ENCODE measurements at places on chromosomes 7 and 10.
A peak's percentile ranks its signal among the peaks of the same experiment; 100 is the strongest.

GRCh38 chr7:129343099-129343700 lies 91.0 kb upstream of the STRIP2 start:
- no peaks in the 10 kb centered on the region for H3K27me3 ChIP-seq
- no peak overlapping the region for H3K4me3 ChIP-seq
- no peak overlapping the region for H3K27ac ChIP-seq
- peak; percentile 47 for DNase-seq
- H3K36me3 ChIP-seq = no peaks in the 10 kb centered on the region

DNA sequence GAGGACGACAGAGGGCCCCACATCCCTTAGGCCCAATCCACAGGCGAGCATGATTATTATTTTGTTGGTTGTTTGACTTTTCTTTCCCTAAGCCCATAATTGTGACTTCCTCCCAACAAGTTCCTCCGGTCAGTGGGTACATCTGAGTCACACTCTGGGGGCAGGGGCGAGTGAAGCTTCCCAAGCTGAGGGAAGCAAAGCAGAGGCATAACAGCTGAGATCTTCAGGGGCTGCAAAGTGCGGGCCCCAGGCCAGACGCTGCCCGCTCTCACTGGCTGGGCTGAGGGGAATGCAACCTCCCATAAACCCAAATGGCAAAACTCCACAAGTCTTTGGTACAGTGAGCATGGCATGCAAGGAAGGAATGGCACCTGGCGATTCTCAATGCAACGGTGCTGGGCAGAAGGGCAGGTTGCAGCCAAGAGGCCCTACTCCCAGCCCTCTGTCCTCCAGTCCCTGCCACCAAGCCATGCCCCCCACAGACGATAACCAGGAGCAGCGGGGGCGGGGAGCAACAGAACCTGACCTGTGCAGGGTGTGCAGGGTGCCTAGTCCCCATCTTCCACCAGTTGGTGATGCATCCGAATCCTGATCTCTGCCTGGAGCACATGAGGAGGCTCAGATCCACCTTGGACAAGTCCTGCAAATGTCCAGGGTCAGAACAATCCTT lies 25.3 kb downstream of the TNS3 start:
- peak overlapping the region; percentile 91 for H3K27ac ChIP-seq
- no peak overlapping the region for H3K4me3 ChIP-seq
- H3K36me3 ChIP-seq = peaks cover 30% of the 10 kb centered on the region
- H3K27me3 ChIP-seq = no peaks in the 10 kb centered on the region
- DNase-seq = no peak
- peaks cover 63% of the 10 kb centered on the region for H3K4me1 ChIP-seq

DNA sequence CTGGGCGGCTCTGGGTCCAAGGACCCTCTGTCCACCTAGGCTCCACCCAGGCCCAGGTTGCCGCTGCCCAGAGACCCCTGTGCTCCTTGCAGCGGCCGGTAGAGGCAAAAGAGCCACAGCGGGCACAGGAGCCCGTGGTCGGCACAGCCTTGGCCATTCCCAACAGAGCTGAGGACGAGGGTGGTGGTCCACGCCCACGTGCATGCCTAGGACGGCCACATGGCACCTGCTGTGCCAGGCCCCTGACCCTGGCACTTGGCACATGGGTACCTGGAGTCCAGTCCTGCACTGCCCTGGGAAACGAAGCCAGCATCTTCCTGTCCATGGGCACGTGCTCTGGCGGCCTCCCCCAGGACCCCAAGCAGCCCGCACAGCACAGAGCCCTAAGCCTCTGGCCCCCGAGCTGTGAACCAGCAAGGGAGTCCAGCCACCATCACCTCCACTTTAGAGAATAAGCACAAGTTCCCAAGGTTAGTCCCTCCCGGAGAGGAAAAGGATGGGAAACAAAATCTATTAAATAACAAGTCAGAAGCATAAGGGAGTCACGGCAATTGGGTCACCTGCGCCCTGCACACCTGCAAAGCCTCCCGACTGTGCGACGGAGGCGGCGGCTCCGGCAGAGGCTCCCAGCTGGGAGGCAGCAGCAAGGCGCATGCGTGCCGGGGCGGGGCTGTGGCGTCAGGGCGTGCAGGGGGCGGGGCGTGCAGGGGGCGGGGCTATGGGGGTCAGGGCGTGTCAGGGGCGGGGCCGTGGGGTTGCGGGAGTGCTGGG lies 59.1 kb downstream of the STK32C start:
- no peaks in the 10 kb centered on the region for H3K4me1 ChIP-seq
- peaks cover 14% of the 10 kb centered on the region for H3K27me3 ChIP-seq
- H3K27ac ChIP-seq = no peak overlapping the region
- H3K4me3 ChIP-seq = no peak overlapping the region

DNA sequence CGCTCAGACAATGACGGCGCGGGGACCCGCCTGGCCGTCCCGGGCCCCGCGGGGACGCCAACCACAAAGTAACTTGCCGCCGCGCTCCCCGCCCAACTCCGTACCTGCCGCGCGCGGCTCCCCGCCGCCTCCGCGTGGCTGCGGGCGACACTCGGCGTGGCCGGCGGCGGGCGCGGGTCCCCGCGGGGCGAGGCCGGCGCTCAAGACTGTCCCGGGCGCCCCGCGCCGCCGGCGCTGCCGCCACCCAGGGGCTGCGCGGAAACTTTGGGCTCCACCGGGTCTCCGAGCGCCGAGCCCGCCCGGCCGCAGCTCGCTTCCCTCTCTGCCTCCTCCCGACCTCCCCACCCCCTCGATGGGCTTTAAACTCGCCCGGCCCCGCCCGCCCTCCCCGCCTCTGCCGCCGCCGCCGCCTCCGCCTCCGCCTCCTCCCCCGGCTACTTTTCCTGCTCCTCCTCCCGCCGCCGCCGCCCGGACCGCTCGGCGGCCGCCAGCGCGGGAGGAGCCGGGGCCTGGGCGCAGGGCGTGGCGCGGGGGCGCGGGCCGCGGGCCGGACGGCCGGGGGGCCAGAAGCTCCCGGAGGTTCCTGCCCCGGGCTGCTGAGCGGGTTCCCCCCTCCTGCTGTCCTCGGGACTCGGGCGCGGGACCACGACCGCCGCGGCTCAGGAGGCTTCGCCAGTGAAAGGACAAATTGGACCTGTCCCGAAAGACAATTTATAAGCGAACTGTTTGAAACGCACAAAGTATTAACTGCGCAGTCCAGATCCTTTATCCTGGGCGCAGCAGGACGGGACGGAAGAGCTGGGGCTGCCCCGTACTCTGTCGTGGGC lies 10.6 kb upstream of the GRB10 start:
- peak; percentile 26 for DNase-seq
- no peak overlapping the region for H3K27ac ChIP-seq
- H3K4me1 ChIP-seq = peaks cover 21% of the 10 kb centered on the region
- peaks cover 6% of the 10 kb centered on the region for H3K27me3 ChIP-seq
- H3K4me3 ChIP-seq = peak overlapping the region; percentile 61

- no peak for DNase-seq
- no peaks in the 10 kb centered on the region for H3K36me3 ChIP-seq
- H3K4me3 ChIP-seq = peak overlapping the region; percentile 86
- peaks cover 15% of the 10 kb centered on the region for H3K4me1 ChIP-seq
- no peak overlapping the region for H3K27ac ChIP-seq
Observed at GRCh38 chr7:151875942-151876898, 695 bp downstream of the PRKAG2 start.

DNA sequence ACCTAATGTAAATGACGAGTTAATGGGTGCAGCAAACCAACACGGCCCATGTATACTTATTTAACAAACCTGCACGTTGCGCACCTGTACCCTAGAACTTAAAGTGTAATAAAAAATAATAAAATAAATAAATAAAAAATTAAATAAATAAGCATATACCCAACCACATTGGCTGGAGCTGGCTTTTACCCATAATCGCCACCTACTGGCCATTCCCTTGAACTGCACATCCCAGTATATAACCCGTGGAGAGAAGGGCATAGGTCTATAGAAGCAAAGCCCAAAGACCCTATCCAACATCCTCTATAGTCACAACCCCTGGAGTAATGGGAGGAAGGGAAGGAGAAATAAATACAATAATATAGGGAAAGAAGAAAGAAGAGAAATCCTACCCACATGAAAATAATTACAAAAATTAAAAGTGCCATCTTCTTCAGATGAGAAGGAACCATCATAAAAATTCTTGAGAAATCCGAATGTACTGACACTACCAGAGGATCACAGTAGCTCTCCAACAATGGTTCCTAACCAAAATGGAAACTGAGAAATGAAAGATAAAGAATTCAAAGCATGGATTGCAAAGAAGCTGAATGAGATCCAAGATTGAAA lies 65.6 kb downstream of the TWIST1 start:
- no peaks in the 10 kb centered on the region for H3K27me3 ChIP-seq
- no peak overlapping the region for H3K27ac ChIP-seq
- H3K36me3 ChIP-seq = peaks cover 17% of the 10 kb centered on the region
- DNase-seq = peak; percentile 22
- H3K4me1 ChIP-seq = peaks cover 11% of the 10 kb centered on the region

DNA sequence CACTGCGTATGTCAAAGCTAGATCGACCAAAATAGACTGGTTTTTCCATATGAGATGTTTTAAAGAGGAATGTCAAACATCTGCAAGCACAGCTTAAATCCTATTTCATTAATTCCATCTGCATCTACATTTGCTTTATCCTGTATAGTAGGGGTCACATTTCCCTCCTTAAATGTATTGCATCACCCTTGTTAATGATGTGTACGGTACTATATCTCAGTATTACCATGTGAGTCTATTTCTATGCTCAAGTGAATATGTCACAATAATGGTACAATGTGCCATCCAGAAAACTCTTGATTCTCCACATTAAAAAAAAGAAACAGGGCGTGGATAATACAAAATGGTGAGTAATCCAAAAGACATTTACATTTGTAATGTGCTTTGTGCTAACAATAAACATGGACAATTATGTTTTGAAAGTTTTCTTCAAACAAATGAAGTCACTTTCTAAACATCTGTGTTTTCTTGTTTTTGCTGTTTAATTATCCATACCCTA lies 56.6 kb downstream of the TWIST1 start:
- H3K4me3 ChIP-seq = no peak overlapping the region
- no peak overlapping the region for H3K27ac ChIP-seq
- peak; percentile 5 for DNase-seq
- H3K27me3 ChIP-seq = no peaks in the 10 kb centered on the region
- peaks cover 19% of the 10 kb centered on the region for H3K4me1 ChIP-seq
